Neural progenitor cell (in vitro differentiated cells): ENCODE measurements at places on chromosomes 5 and 9.

- no peak for DNase-seq
Measured at GRCh38 chr9:70438341-70438928, 24.0 kb upstream of the KLF9 start.

GRCh38 chr9:79023134-79023580 lies 548.6 kb upstream of the TLE4 start:
- DNase-seq, result no peak

GRCh38 chr5:100889165-100889743 lies 13.8 kb downstream of the ST8SIA4 start:
- DNase-seq, result no peak

DNA sequence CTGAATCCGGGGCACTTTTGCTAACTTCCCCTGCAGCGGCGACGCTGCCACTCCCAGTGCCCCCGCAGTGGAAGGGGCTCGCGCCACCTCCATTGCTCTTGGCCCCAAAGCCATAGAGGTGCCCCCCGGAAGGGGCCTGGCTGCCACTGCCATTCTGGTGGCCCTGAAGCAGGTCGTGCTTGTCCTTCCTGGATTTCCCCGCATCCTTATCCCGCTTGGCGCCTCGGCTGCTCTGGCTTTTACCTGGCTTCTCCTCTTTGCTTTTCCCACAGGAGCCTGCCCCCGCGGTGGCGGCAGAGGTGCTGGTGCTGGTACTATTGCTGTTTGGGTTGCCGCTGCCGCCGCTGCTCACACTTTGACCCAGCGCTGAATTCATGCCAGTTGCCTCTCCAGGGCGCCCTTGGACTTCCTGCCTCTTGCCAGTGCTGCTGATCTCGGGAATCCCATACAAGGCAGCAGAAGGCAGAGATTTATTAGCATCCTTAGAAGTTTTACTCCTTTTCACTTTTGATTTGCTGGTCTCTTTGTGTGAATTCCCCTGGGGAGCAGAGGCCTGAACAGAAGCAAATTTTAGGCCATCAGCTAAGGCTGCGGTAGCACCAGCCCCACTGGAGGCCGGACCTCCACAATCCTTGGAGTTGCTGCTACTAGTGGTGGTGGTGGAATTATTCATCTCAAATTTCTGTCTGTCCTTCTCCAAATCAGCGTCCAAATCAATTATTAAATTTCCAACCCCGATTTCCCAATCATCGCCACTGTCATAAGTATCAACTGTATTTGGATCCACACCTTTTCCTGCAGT lies 2.1 kb downstream of the ZNF608 start:
- DNase-seq, result no peak

DNA sequence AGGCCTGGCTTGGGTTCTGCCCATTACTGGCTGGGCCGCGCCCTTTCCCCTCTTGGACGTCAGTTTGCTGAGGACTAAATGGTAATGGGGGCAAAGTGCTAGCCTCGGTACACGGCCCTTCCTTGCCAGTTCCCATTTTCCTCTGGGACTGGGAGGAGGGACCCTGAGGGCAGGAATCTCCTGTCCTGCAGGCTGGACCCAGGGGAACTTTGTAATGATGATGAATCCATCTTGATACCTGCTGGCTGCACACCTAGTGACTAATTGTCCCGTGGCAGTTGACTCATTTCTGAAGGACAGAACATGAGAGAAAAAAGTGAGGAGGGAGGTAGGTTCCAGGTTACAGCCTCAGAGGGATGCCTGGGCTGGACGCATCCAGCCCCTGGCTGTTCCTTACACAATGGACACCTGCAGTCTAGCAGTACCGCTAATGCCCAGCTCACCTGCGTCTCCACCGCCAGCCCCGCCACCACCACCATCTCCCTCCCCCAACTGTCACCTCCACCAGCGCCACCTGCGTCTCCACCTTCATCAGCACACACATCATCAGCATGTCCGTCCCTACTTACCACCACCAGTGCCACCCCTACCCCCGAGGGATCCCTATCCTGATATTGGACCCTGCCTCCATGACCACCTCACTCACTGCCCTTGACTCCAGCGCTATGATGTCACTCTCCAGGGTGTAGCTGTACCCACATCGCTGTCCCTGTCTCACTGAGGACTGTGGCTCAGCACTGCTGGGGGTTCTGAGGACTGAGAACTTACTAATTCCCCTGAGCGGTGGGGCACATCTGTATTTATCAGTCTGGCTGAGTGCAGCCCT lies 4.3 kb downstream of the CDHR2 start:
- DNase-seq, result no peak

GRCh38 chr9:87793292-87793691 lies 67.4 kb downstream of the CTSL start:
- DNase-seq, result no peak

DNA sequence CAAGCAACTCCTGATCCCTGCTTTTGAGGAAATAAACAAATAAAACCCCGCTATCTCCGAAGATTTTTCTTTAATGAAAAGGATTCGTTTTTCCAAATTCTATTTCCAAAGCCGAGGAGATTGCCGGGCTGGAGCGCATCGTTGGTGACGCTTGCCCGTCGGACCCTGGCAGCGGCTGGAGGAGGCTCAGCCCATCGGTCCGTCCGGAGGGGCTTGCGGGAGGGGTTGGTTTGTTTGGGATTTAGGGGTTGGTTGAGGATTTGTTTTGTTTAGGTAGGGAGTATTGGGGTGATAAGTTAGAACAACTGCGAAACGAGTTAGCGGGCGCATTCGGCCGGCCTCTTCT lies 20.8 kb downstream of the URM1 start:
- DNase-seq, result no peak

- DNase-seq, result no peak
Measured at GRCh38 chr5:136015966-136016650, 12.7 kb upstream of the TGFBI start.
